ENCODE measurements at places on chromosomes 7 and 10.

- DNase-seq = no peak
These were observed 9.3 kb upstream of the NRBF2 start for GRCh38 chr10:63123727-63124362.

- no peak for DNase-seq
These were observed 129.2 kb downstream of the APBB1IP start for GRCh38 chr10:26567351-26567721.

- DNase-seq = no peak
These were observed 366.4 kb downstream of the GALNT17 start for GRCh38 chr7:71498381-71498780.

- no peak for DNase-seq
These were observed 10.8 kb downstream of the ZNF394 start for GRCh38 chr7:99489235-99489634.

GRCh38 chr10:133565441-133566294, at the start of gene SYCE1:
Gene SYCE1, minus strand, starts transcription at chr10:133565583. Its CDS starts 54 bp downstream, at chr10:133565529.
- no peak for DNase-seq

GRCh38 chr7:107080533-107080932, 36.0 kb downstream of the PRKAR2B start:
- no peak for DNase-seq

GRCh38 chr7:111933609-111934008, 272.6 kb downstream of the DOCK4 start:
- no peak for DNase-seq

DNA sequence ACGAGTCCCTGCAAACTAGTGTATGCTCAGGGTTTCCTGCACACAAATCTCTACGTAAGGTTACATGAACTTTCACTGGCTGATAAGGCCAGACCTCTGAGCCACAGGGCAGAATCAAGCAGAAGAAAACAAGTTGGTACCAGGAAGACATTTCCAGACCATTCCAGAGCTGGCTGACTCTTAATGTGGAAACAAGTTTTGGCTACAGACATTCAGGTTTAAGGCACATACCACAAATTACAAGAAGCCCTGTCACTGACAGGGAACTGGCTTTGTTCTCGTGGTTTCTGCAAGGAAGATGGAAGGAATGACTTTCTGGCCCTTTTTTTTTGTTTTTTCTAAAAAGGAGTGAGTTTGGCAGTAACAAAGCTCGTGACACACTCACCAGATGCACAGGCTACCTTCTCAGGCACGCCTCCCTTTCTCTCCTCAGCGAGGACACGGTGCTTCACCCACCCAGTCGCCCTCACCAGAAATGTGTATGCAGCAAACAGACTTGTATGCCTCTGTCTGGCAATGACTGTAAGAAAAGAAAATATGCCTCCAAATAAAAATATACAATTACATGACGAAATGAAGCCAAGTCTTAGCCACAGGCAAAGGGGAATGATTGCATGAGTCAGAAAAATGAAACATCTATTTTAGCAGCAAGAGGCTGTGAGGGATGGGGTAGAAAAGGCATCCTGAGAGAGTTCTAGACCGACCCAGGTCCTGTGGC, 22.6 kb downstream of the PLAC9 start:
- no peak for DNase-seq

DNA sequence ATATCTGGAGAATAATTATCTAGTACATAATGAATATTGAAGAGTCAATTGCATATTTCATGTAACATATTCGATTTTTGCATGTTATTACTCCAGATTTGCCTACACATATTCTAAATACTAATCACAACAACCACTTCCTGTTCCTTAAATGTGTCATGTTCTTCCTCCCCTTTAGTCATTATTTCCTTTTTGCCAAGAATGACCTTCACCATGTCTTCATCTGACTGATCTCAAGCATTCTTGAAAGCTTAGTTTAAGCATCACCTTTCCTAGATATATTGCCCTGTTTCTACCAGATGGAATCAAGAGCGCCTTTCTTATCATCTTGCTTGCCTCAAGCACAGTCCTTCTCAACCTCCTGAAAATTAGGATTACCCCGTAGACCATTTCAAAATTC, 23.5 kb upstream of the MEOX2 start:
- DNase-seq = no peak

- no peak for DNase-seq
These were observed 15.4 kb downstream of the CUX1 start for GRCh38 chr7:101832685-101833375.

DNA sequence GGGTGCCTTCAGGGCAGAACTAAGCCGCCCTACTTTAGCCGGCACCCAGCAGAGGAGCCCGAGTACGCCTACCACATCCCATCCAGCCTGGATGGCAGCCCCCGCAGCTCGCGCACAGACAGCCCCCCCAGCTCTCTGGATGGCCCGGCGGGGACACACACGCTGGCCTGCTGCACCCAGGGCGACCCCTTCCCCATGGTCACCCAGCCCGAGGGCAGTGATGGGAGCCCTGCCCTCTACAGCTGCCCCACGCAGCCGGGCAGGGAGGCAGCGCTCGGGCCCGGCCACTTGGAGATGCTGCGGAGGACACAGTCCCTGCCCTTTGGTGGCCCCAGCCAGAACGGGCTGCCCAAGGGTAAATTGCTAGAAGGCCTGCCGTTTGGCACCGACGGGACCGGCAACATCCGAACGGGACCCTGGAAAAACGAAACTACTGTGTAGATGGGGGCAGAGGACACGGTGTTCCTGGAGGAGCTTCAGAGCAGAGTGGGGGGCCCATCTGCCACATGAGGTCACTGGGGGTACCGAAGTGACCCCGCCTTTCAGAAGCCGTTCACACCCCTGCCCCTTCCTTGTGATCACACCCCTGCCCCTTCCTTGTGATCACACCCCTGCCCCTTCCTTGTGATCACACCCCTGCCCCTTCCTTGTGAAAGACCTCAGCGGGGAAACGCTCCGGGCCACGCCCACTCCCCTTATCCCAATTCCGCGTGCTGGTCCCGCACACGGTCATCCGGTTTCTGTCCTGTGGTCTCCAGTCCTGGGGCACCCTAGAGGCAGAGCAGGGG, 30.8 kb upstream of the KNDC1 start:
- DNase-seq = no peak

- DNase-seq = no peak
These were observed 143.1 kb upstream of the KLF6 start for GRCh38 chr10:3928078-3928477.

GRCh38 chr7:99078416-99078815, 65.5 kb downstream of the SMURF1 start:
- no peak for DNase-seq

DNA sequence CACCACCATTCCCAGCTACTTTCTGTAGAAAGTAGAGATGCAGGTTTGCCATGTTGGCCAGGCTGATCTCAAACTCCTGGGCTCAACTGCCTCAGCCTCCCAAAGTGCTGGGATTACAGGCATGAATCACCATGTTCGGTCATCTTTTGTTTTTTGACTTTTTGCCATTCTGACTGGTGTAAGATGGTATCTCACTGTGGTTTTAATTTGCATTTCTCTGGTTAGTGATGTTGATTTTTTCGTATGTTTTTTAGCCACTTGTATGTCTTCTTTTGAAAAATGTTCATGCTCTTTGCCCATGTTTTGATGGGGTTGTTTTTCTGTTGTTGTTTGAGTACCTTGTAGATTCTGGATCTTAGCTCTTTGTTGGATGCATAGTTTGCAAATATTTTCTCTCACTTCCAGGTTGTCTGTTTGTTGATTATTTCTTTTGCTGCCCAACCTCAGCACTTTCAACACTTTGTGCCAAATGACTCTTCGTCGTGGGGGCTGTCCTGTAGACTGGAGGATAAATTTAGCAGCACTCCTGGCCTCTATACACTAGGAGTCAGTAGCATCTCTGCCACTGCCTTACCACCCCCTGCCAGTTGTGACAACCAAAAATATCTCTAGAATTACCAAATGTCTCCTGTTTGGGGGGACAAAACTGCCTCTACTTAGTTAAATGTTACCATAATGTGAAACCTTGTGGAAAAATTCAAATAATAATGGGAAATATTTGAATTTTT, 6.5 kb upstream of the CPED1 start:
- DNase-seq = no peak

DNA sequence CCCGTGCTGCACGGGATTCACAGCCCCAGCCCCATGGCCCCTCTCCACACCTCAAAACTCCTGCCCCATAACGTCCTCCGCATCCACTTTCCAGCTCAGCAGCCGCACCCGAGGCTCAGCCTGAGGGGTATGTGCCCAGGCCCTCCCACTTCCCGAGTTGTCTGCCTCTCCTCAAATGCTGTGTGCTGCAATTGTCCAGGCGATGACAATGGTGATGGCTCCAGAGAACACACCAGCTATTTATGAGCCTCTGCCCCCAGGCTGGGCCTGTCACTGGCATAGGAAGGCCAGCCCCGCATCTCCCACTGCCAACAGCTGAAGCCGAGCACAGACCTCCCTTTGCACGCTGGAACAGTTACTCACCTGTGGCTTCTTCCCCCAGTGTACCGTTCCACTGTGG, 2.4 kb upstream of the LDB3 start:
- no peak for DNase-seq

DNA sequence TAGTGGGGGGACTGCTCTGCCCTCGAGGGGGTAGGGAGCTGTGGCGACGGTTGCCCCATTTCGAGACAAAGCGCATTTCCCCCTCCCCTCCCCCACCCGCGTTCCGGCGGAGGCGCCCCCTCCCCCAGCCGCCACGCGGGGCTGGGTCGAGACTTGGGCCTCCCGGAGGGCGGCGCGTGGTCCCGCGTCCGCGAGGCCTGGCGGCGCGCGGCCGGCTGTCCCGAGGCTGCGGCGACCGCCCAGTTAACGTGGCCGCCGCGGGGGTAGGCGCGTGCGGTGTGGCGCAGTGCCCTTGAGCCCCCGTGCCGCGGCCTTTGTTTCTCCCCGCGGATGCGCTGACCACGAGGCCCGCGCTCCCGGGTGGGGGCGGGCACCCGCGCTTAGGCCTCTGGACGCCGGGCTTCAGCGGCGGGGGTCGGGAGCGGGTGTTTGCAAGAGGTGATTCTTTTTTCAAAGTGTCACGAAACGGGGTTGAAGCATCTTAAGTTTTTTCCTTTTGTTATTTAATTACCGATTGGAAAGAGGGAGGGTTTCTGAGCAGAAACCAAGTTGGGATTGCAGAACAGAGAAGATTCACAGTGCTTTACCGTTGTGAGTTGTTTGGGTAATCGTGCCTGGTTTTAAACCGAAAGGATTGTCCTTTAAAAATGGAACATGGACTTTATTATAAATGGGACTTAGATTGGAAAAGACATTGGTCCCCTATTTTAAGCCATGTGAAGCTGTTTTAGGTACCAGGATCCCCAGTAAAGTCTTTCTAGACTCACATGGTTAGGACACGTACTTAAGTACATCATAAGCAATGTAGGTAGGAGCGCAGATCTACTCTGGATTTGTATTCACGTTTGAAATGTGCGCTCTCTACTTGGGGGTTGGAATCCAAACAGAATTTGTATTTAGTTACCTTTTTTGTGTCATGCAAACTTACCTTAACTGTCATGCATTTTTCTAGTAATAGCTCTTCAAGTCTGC, 760 bp downstream of the CBX3 start:
- no peak for DNase-seq

GRCh38 chr10:118409295-118409694, 67.2 kb upstream of the FAM204A start:
- DNase-seq = no peak

- DNase-seq = no peak
These were observed 116.6 kb downstream of the NRP1 start for GRCh38 chr10:33217854-33218253.

DNA sequence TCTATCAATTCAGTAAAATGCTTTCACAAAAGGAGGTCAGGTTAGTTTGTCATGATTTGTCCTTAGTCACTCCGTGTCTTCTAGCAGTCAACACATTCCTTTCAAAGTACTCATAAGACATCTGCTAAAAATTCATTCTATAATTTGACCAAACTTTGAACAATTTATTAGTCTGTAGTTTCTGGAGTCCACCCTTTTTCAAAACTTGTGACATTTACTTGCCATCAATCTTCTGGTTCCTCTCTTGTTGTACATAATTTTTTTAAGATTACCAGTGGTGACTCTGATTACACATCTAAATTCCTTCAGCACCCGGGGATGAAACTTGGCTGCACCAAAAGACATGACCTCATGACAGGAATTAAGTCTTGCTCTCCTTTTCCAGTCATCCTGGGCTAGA, 130.1 kb downstream of the NEBL start:
- no peak for DNase-seq

GRCh38 chr10:21020545-21020944, 123.4 kb upstream of the NEBL start:
- no peak for DNase-seq

DNA sequence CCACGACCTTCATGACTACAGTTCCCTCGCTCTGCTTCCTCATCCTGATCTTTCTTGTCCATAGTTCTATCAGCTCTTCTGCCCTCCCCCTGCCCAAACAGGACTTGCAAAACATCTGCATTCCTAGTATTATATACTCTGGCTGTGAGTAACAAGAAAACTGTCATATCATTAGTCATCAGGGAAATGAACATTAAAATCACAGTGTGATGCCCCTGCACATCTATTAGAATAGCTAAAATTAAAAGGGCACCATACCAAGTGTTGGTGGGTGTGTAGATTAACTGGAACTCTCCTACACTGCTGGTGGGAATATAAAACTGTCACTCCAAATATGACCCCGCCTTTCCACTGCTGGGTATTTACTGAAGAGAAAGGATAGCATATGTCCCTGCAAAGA, 141.8 kb downstream of the C7orf25 start:
- DNase-seq = no peak

DNA sequence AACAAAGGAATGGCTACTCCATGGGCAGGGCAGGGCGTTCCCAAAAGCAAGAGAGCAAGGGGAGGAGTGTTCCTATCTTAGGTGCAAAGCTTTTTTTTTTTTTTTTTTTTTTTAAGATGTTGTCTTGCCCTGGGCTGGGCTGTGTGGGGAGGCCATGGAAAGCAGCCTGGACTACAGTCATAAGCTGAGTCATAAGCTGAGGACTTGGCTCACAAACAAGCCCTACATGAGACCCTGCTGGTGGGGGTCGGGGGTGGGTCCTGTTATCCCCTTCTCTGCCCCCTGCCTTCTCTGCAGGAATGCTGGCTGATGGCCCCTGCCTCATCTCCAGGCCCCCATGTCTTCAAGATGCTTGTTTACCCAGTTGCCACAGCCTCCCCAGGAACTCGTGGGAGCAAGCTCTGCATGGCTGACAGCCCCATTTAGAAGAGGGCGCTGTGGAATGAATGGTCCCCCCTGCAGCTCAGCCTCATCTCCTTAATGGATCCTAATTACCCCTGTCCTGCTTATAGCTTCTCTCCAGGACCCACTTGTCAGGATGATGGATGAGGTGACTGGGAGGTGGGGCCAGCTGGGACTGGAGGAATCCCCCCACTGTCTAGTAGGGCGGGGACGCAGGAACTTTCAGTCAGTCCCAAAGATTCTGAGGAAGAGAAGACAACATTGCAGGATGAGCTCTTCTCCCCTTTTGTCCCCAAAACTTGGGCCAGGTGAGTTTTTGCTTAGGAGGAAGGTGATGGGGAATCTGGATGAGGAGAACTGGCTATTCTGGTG, 340.8 kb upstream of the PODXL start:
- no peak for DNase-seq

GRCh38 chr10:91006752-91007346, 86.0 kb upstream of the ANKRD1 start:
- no peak for DNase-seq

DNA sequence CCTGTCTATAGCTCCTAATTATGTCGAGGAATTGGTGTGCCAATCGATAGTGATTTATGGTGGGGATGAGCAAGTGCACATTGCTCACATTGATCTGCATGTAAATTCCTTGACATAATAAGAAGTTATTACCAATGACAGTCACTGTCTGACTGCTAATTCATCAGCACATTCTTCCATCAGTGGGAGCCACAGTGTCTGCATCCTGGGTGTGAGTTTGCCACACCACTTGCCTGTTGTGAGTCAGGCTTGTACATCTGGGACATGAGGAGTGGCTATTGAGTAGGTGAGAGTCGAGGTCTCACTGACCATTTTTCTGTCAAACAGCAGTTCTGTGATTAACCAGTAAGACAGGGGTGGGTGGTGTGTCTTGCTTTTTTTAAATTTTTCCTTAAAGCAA, 263.4 kb downstream of the LRMDA start:
- DNase-seq = no peak
